SK-N-DZ (cell line): ENCODE measurements at places on chromosomes 5 and 9.

DNA sequence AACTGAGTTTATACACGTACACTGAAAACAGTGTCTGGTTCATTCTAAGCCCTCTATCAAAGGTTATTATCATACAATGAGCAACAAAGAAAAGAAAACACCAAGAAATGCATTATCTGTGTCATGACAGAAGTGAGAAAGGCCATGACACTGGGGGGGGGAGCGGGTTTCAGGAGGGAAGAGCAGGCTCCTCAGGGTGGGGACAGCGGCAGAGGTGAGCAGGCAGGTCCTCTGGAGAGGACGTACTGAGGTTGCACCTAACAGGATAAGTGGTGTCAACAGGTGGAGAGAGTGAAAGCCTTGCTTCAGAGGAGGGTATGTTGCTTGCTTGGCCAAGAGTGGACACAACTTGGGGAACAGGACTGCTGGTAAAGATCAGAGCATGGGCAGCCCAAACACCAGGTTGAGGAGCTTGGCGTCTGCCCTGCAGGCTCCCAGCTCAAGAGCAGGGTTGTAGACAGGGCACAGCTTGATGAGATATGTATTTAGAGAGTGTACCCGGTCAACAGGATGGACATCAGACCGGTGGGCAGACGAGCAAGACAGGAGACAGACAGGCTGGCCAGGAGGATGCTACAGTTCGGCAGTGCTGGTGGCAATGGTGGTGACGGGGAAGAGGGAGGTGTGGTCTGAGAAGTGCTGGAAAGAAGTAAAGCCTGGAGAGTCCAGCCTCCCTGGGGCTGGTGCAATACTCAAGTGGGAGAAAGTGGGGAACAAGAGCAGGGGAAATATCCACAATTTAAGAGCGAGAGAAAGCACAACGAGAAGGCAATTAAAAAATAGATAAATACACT is 10.3 kb downstream of the WHRN start:
- DNase-seq, result no peak

DNA sequence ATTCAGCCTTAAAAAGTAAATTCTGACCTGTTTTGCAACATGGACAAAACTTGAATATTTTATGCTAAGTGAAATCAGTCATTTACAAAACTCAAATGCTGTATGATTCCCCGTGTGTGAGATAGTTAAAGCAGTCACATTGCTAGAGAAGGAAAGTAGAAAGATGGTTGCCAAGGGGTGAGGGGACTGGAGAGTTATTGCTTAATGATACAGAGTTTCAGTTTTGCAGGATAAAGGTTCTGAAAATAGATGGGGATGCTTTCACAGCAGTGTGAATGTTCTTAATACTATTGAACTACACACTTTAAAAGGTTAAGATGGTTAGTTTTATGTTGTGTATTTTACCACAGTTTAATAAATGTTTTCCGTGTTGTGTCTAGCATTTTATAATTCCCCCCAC is 51.2 kb downstream of the SGCD start:
- DNase-seq, result no peak

- peak; percentile 97 for DNase-seq
Measured at GRCh38 chr5:52334367-52334766, 453.3 kb upstream of the ITGA1 start.

DNA sequence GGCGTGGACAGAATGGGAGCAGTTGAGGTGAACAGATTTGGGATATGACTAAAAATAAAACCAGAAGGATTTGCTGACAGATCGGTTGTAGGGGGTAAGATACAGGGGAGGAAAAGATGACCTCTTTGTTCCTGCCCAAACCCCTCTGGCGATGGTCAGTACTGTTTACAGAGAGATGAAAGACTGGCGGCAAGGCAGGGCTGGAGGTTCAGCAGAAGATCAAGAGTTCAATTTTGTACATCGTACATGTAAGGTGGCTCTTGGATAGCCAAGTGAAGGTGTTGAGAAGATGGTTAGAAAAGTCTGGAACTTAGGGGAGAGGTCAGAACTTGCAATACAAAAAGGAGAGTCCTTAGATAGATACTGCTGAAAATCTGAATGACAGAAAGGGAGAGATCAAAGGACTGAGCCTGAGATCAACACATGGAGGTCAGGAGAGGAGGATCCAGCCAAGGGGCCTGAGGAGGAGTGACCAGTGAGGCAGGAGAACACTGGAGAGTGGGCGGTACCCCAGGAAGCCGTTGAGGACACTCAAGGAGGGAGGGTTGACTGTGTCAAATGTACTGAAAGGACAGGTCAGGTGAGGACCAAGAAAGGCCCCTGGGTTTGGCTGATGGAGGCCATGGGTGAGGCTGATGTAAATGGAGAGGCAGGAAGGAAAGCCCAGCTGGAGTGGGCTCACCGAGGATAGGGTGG is 7.1 kb downstream of the IL4 start:
- DNase-seq, result no peak

DNA sequence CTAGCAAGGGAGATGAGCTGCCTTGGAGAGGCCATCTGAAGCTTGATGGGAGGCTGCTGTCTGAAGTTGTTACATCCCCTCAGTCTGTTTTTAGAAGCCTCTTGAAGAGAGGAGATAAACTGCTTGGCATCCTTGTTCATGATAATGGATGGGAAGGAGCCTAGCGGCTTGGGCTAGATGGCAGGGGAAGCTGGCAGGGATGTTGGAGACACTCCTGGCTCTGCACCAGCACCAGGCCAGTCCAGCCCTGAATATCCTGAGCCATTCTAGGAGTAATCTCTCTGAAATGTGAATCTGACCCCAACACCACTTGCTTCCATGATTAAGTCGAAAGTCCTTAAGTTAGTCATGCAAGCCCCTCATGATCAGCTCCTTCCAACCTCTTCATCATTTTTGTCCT is 310.5 kb downstream of the NSG2 start:
- no peak for DNase-seq

DNA sequence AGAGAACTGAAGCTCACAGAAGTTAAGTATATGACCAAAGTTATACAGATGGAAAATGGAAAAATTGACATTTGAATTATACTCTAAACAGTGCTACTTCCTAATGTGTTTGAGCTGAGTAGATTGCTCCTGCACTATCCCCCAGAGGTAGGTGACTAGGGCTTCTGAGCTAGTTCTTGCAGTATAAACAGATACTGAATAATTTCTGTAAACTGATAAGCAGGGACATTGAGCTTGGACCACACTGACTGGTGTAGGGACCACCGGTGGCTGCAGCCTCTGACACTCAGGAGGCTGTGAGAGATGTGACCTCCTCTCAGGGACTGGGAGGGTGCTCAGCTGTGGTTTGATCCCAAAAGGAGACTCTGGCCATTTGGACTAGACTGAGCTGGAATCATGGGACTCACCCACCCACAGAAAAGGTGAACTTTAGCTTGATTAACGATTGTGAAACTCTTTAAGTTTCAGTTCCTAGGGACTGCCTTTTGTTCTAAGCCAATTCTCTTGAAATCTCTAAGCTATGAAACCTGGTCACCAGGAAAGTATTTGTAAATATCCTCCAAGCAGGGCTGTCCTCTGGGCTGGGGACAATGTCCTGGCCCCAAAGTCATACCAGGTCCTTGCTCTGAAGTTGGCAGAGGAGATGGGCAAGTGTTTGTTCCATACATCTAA is 291.5 kb downstream of the SEC61B start:
- no peak for DNase-seq

DNA sequence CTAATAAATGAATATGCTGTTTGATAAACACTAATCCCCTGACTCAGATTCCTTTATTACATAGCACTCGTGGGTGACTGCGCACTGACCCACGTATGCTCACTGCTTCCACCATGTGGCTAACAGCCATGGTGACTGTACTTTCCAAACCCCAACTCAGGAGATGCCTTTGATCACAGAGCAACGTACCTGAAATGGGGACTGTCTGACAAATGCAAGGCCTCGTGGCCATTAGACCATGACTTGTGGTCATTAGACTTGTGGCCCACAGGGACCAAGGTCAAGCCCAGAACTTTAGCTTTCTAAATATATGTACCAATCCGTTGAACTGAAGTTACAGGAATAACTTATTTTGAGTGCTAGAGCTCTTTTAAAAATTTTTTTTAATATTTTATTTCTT is 46.6 kb downstream of the CYFIP2 start:
- DNase-seq, result peak; percentile 56

GRCh38 chr5:157816682-157817386 is 42.1 kb downstream of the CLINT1 start:
- DNase-seq, result peak; percentile 10

- peak; percentile 5 for DNase-seq
Measured at GRCh38 chr5:135930029-135930948, 24.5 kb downstream of the LECT2 start.

- no peak for DNase-seq
Measured at GRCh38 chr9:86644675-86645034, 290.4 kb upstream of the TUT7 start.

- DNase-seq, result no peak
Measured at GRCh38 chr9:106745457-106745856, 117.5 kb upstream of the ZNF462 start.
